ENCODE measurements at places on chromosomes 11 and 22.

DNA sequence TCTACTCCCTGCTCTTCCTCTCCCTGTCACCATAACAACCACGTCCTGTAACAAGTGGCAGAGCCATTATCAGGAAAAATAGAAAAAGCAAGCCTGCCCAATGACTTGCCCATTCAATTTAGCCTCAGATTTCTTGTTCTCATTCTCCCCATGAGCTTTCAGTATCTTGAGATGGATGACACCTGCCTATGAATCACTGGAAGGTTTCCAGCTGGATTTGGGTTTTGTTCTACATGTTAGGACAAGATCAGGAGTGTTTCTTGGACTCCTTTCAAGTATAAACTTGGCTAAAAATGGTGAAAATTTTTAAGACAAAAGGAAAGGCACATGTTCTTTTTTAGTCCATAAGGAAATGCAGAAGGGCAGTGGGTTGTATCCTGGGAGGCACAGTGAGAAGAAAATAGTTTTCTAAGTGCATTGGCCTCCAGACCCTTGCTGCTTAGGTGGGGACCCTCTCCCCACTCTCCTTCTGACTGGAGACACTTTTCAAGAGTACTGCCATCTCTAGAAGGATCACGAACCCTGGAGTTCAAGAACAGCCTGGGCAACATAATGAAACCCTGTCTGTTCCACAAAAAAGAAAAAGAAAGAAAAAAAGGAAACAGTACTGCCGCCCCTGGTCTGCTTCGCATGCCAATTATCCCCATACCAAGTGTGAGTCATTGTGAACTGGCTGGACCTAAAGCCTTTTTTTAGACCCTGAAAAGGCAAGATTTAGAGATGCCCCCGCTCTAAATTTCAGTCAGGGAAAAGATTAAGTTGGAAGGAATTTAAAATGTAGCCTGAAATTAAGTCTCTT, 51.0 kb downstream of the MTNR1B start:
- no peak for DNase-seq

- DNase-seq: no peak
Observed at GRCh38 chr22:43507235-43507634, 95.4 kb downstream of the MPPED1 start.

DNA sequence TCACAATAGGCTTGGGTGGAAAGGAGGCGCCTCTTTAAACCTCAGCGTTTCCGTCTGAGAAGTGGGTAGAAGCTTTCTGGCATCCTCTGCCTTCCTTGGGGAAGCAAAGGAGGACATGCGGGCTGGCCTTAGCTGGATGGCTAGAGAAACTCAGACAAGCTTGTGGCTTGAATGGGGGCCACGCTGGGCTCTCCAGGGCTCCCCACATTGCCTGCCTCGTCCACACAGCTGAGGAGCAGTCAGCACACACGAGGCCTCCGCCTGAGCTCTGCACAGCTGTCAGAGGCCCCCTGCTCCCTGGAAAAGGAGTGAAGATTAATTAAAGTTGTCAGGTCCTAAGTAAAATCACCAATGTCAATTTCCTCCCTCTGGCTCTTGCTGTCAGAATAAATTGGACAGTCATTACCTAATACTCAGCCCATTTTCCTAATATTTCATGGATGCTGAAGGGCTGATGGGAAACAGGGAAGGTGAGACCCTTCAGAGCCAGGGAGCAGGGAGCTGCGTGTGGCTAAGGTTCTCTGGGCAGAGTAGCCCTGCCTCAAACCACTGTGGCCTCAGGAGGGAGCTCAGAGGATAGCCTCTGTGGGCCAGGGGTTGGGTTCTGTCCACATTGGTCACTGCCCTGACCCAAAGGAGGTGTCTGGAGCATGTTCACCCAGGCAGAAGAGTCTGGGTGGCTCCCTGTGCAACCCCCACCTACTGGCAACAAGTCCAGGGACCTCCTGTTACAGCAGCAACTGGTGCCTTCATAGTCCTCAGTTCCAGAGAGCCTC, 118.3 kb upstream of the CD82 start:
- no peak for DNase-seq

GRCh38 chr22:45273452-45274075, 11.2 kb upstream of the UPK3A start:
- DNase-seq: no peak

DNA sequence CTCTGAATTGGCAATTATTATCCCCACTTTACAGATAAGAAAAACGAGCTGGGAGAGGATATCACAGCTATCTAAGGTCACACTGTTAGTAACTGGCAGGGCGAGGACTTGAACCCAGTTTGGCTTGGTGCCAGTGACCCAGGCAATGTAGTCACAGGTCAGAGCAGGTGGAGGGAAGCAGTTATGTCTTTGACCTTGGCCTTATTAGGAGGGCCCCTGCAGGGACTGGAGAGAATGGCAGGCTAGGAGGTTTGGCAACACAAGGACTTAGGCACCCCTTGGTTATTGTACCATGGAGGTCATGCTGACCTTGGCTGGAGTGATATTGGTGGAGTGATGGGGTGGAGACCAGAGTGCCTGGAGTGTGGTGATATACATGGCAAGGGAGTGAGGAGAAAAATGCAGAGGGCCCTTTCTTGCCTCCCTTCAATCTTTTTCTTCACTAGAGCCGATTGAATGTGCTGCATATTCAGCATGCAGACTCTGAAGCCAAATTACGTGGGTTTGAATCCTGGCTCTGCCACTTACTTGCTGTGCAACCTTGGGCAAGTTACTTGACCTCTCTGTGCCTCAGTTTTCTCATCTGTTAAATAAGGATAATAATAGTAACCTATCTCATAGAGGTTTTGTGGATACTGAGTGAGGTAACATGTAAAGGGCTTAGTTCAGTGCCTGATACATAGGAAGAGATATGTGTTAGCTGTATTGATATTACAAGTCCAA, 92.7 kb upstream of the TBCEL start:
- no peak for DNase-seq

DNA sequence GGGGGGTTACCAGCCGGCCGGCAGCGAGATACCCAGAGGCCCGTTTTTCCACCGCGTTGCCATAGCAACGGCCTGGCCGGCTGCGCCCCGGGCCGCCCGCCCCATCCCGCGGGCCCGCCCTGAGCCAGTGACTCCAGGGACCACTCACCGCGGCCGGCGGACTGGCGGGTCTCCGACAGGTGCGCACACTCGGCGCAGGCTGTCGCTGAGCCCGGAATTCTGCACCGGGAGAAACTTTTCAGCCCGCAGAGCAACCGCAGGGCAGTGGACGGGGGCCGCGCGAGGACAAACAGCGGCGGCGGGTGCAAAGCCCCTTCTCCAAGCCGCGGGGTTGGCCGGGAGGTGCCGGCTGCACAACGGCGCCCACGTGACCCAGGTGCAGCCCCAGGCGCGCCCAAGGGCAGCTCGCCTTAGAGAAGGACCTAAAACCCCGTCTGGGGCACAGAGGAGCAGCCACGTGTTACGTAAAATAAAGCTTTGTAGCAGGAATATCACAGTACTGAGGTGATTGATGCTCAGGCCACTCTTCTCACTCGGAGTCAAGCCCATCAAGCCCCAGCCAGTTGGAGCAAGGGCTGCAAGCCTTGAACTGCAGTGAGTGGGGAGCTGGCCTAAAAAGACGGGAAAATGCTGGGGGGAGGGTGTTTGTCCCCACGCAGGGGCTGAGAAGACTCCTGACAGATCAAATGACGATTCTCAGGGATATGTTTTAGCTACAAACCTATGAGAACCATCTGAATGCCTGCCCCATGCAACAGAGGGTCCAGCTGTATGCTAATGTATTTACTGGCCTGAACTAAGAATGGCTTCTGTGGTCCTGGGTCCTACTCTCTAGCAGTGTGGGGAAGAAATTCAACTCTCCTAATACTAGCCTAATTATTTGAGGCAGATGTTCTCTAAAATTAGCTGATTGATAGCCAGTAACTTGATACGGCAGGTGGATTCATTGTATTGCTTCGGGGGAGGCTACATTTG, at the start of gene STK33:
STK33 (minus strand) TSS at position 294 of the 975 bp plus-strand sequence. CDS start 119,323 bp downstream, outside the sequence.
- DNase-seq: no peak

DNA sequence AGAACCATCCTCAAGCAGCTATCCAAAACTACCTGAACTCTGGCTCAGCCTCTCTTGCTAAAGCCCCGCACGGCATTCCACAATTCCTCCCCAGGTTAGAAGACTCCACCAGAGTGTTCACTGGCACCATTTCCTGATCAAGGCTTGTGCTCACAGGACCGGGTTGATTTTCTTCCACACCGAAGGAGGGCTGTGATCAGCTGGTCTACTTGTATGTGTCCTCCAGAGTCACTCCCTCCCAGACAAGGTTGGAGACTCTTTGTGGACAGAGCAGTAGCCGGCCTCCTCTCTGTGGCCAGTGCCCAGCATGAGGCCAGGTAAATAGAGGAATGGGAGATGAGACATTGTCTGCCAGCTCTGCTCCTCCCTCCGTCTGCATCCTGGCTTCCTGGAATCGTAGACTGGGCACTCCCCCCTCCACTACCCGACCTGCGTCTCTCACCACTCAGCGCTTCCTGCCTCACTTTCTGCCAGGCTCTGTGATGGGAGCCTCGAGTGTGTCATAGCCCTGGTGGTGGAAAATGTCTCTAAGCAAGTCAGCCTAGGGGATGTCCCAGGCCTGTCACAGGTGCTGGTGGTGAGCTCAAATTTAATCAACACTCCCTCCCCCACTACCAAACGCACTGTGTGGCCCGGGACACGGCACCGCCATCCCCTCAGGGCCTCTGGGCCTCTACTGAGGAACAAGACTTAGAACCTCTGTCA, 12.5 kb upstream of the TMPRSS6 start:
- DNase-seq: no peak

DNA sequence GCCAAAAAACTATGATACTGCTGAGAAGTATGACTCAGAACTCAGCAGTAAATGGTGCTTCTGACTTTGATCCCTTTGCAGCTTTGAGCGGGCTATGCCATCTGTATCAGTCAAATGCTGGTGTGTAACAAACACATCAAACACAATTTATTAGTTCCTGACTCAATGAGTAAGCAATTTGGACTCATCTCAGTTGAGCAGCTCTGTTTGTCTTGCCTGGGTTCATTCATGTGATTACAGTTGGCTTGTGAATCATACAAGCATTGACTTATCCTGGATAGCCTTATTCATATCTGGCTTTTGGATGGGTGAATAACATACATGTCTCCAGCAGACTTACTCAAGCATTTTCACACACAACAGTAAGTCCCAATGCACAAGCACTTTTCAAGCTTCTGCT, 858.8 kb downstream of the METTL15 start:
- no peak for DNase-seq

DNA sequence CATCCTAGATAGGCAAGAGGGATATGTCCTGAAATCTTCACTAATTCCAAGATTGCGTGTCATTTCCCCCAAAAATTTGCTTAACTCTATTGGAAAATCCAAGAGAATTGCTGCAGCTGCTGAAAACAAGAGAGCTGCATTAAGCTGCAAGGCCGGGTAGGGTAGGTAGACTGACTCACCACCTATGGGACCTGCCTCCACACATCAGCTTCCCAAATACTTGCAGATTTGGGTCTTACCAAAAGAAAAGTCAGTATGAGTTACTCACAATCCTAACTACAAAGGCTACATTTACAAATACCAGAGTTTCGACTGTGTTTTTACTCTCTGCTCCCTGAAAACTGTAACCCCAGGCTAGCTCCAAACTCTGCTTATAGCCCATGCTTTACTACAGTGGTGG, 142.5 kb upstream of the TEAD1 start:
- DNase-seq: no peak

DNA sequence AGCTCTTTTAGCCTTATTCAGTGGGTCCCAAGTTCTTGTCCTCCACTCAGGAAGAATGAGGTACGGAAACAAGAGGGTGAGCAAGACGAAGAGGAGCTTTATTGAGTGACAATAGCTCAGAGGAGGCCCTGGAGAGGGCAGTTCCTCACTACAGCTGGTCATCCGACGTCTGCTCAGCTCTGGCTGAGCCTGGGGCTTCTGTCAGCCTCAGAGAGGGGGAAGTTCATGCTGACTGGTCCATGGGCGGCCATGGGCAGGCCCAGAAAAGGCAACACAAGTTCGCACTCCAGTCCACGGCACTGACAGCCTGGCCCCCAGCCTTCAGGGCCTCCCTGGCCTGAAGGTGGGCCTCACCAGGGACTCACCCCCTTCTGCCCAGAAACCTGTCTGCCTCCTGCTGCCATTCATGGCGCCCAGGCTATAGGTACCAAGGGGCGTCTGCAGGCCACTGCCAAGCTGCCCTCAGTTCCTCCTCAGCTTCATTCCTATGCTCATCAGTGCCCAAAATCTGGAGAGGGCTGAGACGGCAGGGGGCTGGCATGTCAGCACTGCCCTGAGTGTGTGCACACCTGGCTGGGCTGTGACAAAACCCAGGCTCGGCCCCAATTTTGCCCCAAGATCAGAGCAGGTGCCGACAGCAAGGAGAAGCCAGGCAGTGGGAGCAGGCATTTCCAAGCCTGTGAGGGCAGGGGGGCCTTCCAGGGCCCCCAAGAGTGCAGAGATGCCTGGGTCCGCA, 21.7 kb upstream of the KIAA0930 start:
- DNase-seq: no peak

GRCh38 chr11:107783121-107783520, 71.3 kb upstream of the SLN start:
- DNase-seq: no peak

DNA sequence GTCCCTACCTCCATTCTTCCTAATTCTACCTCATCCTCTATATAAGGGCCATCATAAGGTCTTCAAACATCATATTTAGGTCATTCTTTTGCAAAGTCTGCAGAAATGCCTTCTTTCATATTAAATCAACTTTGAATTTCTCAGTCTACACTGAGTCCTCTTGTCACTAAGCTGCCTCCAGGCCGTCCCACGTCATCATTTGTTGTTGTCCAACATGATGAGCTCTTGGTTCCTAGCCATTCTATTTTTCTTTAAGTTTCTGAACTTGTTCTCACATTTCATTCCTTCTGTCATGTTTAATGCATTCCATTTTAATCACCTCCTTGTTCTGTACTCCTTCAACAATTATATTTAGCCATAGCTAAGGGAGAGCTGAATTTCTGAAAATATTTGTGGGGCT, 59.2 kb upstream of the PGR start:
- no peak for DNase-seq

GRCh38 chr11:102469196-102469821, 16.7 kb upstream of the TMEM123 start:
- no peak for DNase-seq

GRCh38 chr22:48607901-48608662, 1219.6 kb downstream of the BRD1 start:
- DNase-seq: no peak

DNA sequence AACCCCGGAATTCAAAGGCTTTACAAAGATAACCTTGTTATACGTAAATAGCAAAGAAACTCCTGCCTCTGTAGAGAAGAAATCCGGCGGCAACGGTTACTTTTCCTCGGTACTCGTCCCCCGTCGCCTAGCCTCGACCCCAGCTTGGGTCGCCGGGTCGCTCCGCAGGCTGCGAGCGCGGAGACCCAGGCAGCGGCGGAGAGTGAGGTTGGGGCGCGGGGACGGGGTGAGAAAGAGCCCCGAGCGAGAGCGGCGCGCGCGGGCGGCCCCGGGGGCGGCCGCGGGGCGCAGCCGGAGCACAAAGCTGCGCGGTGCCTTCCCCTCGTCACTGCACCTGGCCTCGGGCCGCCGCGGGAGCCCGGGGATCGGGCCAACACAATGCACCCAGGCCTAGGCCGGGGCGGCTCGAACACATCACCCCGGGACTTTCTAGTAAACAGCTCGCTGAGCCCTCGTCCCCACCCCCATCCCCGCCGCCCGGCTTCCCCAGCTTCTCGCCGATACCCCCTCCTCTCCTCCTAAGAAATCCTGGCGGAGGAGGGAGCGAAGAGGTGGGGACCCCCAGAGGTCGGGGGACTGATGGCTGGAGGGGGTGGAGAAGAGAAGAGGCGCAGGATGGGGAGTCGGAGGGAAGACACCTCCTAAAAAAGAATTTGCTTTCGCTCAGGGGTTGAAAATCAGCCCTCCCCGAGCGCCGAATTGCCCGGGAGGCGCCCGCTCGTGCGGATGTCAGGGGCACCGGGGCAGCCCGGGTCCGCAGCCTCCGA, 845 bp downstream of the MPPED2 start:
- peak; percentile 11 for DNase-seq

- DNase-seq: no peak
Observed at GRCh38 chr22:20451920-20452319, 14.3 kb upstream of the SCARF2 start.
